ELR (cell line): ENCODE measurements at places on chromosomes 6 and 20.

DNA sequence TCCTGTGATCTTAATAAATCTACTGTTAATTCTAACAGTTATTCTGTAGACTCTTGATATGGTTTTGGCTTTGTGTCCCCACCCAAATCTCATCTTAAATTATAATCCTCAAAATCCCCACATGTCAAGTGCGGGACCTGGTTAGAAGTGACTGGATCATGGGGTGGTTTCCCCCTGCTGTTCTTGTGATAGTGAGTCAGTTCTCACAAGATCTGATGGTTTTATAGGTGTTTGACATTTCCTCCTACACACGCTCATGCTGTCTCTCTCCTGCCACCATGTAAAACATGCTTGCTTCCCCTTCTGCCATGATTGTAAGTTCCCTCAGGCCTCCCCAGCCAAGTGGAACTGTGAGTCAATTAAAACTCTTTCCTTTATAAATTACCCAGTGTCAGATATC is 10.5 kb upstream of the EPB41L2 start:
- DNase-seq, result no peak

GRCh38 chr20:58637466-58638213 is 13.4 kb upstream of the STX16 start:
- no peak for DNase-seq

GRCh38 chr6:156825475-156825874 is 48.3 kb downstream of the ARID1B start:
- peak; percentile 8 for DNase-seq

DNA sequence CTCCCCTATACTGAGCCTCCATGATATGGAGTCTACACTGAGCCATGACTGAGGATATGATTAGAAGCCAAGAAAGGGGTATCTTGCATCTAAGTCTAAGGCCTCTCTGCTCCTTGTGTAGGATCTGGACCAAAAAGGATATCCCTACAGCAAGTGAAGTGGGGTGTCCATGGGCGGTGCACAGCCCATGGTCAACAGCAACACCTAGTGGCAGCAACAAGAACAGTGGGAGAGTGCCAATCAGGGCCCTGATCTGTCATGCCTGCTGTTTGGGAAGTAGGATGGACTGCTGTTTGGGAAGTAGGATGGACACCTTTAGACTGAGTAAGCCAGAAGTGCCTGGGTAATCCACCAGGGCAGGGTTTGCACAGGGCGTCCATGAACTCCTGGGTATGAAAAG is 22.4 kb downstream of the PTGIS start:
- peak; percentile 22 for DNase-seq

GRCh38 chr20:24877652-24878051 is 71.4 kb upstream of the CST7 start:
- DNase-seq, result no peak

GRCh38 chr6:120279466-120280167 is 930.1 kb upstream of the MAN1A1 start:
- DNase-seq, result no peak

DNA sequence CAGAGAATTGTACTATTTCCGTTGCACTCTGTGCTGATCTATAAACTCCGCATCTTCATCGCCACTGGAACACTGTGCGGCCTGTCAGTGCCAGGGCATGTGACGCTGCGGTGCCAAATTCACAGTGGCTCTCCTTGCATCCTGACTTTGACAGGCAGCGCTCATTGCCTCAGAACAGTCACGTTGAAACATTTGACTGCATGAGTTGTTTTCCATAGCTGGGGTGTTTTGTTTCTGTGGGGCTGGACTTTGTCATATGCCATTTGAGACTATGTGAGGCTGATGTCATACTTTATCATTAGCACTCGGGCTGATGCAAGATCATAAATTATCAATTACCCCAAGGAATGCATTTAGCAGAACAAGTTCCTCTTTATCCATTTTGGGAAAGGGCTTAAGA is 32.7 kb downstream of the CFAP61 start:
- no peak for DNase-seq

DNA sequence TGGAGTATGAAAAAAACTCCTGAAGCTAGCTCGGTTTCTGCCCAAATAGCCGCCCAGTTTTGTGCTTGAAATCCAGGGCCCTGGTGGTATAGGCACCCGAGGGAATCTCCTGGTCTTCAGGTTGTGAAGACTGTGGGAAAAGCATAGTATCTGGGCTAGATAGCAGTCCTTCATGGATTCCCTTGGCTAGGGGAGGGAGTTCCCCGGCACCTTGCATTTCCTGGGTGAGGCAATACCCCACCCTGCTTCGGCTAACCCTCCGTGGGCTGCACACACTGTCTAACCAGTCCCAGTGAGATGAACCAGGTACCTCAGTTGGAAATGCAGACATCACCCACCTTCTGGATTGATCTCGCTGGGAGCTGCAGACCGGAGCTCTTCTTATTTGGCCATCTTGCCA is 184.5 kb upstream of the SLC35B3 start:
- DNase-seq, result no peak

DNA sequence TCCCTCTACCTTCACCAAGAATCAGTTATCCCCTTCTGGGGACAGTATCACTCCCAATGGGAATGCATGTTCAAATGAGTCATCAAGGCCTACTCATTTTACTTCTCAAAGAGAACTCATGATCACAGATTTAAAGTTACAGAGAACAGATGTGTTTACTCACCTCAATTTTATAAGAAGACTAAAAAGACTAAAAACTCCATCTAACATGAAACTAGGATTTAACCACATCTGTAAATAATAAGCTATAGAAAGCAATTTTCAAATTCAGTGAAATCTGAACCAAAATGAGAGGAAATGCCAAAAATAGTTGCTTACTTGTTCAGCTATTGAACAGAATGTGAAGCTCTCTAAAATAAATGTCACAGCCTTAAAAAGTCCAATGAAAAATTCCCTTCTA is 300.1 kb upstream of the KCNQ5 start:
- DNase-seq, result peak; percentile 71

- peak; percentile 48 for DNase-seq
Measured at GRCh38 chr6:160733050-160733646, 31.1 kb downstream of the PLG start.

GRCh38 chr6:24743944-24744335 is 25.0 kb upstream of the C6orf62 start:
- DNase-seq, result no peak

DNA sequence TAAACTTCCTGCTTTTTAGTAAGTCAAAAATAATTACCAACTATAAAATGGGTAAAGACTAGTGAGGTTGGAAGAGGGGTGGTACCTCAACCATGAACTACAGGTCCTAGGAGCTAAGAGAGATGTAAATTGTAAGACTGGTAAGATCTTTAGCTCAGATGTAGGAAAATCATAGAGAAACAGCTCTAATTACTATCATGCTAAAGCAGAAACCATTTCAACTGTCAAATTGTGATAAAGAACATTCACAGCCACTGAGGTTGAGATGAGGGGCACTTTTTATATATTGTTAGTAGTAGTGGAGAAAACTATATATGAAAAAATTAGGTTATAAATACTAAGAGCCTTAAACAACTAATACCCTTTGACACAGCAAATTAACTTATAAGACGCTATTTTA is 20.0 kb downstream of the CDK19 start:
- DNase-seq, result no peak

DNA sequence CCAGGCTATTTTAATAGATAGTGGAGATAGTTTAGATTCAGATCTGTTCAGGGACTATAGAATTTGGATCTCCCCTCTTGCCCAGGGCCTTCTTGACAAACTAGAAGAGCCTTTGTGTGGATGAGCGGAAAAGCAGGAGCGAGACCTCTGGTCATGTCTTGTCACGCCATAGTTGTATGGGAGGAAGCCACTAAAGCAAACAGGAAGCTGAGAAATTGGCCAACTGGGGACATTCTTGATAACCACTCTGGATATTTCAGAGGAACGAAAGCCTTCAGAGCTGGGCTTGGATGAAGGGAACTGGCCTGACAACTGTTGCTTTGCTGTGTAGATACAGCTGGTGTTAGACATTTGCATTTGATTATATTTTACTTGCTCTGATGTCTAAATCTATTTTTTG is 54.1 kb upstream of the EXOC2 start:
- DNase-seq, result no peak
